Stimulated activated CD4-positive, alpha-beta T cell treated with anti-CD3 and anti-CD28 coated beads, Interleukin-12 subunit alpha, Interleukin-12 subunit beta, amount 100 ng/mL, for 4 hours (primary cell): ENCODE measurements at places on chromosomes 2 and 18.

DNA sequence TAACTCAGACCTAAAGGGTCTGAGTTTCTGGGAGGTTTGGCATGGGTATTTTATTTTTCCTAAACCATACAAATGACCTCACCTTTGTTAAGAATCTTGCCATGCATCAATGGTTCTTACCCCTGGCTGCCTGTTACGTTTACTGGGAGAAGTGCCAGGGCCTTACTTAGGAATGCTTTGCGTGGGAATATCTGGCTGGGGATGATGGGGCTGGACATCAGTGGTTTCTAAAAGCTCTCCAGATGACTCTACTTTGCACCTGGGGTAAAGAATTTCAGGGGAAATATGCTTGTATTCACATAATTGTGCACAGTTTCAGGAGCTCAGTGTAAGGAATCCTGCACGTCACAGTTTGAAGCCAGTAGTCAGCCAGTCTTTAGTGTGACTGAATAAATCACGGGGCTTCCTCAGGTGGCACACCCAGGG, 18.2 kb upstream of the DAW1 start:
- DNase-seq: no peak

DNA sequence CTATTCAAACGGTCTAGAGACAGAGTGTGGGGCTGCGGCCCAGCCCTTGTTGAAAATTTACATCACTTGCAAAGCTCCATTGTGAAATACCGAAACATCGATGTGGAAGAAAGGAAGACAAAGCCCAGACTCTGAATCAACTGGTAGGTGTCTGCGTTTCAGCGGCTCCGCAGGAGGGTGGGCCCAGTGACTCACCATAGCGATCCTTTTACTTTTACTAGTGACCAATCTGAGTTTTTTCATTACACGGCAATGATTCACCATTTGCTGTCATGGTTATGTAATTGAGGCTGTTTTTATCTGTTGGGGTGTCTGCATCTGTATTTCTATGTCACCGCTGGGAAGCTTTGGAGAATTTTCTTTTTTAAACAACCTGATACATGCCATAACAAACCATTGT, 66.6 kb upstream of the ODC1 start:
- DNase-seq: no peak

DNA sequence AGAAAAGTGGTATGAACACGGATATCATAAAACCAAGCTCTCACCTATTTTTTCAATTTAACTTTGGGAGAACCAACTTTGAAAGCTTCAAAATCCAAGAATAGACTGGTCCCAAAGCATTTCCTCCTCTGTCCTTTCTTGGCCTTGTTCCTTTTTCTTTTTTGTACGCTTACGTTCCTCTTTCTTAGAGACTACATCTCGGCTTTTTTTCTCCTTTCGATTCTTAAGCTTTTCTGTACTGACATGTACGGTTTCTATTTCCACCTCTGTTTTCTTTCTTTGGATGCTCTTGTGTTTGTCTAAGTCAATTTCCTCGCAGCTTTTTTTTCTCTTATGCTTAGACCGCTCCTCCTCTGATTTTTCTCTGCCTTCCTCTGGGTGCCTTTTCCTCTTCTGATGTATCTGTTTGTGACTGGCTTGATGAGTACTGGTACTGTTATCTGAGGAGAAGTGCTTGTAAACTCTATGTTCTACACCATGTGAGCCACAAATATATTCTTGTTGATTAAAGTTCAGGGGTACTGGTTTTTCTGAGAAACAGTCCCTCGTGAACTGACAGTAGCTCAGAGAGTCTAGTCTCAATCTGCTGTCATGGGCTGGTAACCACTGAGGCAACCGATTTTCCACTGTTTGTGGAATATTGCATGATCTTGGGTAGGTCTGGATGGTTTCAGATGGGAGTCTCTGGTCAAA, 11.5 kb upstream of the RNU2-63P start:
- no peak for DNase-seq

DNA sequence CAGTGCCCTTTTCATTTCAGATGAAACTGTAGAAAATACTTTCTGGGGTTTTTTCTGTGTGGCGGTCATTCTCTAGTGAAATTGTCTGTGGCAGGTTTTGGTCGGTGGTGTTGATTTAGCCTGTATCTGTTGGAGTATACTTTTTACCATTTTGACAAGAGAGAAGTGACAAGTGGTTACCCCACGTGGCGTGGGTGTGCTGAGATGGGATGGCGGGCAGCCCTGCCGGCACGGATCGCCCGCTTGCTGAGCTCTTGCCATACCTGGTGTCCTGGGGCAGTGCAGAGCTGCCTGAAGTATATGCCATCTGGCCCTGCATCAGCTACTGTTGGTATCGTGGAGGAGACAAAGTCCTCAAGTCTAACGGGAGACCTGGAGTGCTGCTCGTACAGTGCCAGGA, 64.1 kb downstream of the MRPS9 start:
- DNase-seq: no peak

- no peak for DNase-seq
Measured at GRCh38 chr2:137333386-137334165, 568.2 kb downstream of the THSD7B start.

GRCh38 chr2:59196491-59196890, 955.4 kb upstream of the FANCL start:
- no peak for DNase-seq

GRCh38 chr2:160859096-160859495, 301.1 kb upstream of the TANK start:
- no peak for DNase-seq

GRCh38 chr2:119650846-119651370, 28.1 kb upstream of the TMEM177 start:
- DNase-seq: no peak

DNA sequence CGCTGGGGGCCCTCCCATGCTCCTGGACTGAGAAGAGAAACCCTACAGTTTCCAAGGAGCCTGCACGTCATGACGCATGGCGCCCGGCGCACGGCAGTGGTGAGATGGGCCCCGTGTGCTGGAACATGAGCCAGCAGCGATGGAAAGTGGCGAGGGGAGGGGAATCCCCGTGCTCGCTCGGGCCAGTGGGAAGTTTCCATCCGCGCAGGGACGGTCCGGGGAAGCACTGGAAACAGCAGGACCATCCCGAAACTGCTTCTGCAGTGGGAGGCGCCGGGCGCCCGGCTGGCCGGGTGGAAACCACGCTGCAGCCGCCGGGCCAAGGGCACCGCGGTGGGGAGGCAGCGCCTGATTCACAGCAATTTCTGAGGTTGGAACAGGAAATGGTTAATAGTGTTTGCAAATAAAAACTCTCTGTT, 4.9 kb upstream of the PDCD1 start:
- peak; percentile 61 for DNase-seq

DNA sequence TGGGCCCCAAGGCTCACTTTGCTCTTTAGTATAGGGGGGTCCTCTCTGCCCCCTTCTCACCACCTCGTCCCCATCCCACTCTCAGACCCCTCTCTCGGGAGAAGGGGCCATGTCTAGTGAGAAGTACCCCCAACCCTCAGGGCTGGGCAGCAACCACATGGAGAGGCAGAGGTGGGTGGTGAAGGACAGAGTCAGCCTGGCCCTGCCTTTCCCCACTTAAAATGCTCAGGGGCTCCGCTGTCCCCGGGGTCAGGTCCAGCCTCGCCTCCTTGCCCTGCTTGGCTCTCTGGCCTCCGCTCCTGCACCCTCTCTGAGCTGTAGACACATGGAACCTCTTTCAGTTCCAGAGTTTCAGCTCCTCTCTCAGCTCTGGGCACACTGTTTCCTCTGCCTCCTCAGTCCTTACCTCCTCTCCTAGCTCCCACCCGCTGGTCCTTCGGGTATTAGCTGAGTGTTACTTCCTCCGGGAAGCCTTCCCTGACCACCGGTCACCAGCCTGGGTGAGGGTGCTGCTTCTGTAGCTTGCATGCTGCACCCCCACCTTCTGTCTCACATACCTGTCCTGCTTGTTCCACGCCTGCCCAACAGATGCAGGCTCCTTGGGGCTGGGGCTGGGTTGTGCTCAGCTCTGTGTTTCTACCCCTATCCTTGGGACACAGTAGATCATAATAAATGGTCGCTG, 79.5 kb upstream of the OTOF start:
- DNase-seq: no peak

GRCh38 chr2:121202541-121203310, 82.3 kb downstream of the TFCP2L1 start:
- no peak for DNase-seq

DNA sequence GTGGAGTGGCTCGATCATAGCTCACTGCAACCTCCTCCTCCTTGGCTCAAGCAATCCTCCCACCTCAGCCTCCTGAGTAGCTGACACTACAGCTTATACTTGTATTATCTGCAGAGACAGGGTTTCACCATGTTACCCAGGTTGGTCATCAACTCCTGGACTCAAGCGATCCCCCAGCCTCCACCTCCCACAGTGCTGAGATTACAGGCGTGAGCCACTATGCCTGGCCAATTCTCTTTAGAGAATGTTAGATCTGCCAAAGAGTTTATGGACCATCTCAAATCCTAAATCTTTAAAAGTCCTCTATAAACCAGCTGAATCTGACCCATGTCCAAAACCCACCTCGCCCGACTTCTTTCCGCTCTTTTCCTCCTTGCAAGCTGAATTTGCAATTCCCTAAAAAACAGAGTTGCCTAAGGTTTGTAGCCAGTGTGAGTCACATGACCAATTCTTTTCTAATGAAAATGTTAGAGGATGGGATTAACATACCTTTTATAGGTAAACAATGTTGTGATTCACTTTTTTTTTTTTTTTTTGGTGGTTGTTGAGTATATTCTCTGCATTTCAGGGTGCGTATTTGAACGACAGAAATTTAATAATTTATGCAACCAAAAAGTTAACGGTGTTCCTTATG, 2.4 kb upstream of the PMAIP1 start:
- DNase-seq: no peak

GRCh38 chr18:76824754-76825153, 2.4 kb downstream of the ZNF236 start:
- DNase-seq: no peak

- DNase-seq: no peak
Measured at GRCh38 chr2:200700856-200701255, 110.9 kb upstream of the BZW1 start.

DNA sequence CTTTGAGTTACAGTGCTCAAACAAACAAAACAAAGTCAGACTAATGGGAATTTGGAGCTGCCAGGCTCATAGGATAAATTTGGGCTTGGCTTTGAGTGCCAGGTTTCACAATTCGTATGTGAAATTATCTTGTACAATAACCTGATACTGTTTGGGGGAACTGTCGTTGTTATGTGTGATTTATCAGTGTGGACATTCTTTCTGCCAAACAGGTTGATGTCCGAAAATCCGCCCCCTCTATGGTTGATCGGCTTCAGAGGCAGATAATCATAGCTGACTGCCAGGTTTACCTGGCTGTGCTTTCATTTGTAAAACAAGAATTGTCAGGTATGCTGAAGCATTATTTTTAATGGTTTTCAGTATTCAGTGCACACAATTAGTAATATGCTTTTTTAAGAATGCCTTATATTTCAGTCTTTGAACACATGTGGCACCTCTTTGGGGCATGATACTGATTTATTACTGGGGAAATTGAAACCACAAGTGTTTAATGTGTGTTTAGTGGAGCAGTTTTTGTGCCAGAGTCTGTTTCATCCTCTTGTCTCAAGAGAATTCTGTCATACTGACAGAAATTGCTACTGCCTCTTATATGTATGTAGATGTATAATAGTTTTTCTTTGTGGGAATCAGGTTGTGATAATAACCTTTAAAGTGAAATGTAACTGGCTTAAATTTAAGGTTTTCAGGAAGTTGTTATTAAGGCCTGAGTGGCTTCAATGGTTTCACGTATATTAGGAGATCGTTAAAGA, 54.6 kb downstream of the TTC39C start:
- no peak for DNase-seq

GRCh38 chr18:35828591-35828990, 143.9 kb upstream of the RMP24 start:
- DNase-seq: no peak

DNA sequence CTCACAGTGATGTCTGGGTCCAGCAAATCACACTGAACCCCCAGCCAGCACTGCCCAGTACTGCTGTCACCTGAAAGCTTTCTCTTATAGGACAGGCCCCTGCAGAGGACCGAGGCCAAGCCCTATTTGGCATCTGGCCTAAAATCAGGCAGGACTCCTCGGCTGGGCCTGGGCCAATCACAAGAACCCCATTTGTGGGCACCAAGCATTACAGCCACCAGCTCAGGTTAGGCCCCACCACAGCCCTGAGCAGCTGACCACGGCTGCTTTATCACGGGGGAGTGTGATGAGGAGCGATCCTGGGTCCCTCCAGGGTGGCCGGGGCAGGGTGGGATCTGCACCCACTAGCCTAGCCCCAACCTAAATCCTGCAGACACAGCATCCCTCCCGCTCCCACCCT, 8.2 kb downstream of the BIN1 start:
- no peak for DNase-seq

DNA sequence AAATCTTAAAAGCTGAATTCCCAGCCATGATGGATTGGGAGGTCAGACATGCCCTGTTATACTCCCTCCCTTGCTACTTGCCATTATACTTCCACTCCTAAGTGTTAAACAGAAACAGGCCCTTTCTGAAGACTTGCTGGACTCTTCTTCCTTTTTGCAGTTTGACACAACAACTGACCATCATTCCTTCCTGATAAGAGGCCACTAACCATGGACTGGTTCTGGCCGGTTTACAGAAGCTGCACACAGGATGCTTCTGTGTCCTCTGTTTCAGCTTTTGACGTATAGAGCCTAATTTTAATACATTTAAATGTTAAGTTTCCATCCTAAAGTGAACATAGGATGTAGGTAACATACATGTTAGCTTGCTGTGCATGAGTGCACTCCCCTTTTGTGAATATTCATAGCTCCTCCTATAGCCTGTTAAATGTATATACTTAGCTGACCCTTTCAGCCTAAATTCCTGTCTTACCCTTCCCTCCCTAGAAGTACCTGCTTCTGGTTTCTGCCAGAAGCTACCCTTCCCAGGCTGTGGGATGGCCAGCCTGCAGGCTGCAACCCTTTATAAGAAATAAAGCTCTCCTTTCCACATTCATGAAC, 13.2 kb downstream of the FBXO48 start:
- no peak for DNase-seq

DNA sequence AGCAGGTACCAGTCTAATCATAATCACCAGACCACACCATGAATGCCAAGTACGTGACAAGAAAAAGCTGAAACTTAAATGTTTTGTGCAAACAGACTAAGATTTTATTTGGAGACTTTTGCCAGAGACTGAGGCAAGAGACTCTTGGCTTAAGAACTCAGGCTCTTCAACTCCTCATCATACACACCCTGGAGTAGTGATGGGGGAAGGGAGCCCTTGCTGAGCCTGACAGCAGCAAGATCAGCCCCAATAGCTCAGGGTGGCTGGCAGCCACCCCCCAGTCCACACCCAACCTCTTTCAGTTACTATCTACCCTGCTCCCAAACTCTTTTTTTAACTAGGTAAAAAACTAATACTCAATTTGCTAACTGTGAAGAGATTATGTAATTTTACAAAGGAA, 114.8 kb downstream of the CCBE1 start:
- DNase-seq: no peak
